SJSA1 (cell line): ENCODE measurements at places on chromosomes 3 and 15.

DNA sequence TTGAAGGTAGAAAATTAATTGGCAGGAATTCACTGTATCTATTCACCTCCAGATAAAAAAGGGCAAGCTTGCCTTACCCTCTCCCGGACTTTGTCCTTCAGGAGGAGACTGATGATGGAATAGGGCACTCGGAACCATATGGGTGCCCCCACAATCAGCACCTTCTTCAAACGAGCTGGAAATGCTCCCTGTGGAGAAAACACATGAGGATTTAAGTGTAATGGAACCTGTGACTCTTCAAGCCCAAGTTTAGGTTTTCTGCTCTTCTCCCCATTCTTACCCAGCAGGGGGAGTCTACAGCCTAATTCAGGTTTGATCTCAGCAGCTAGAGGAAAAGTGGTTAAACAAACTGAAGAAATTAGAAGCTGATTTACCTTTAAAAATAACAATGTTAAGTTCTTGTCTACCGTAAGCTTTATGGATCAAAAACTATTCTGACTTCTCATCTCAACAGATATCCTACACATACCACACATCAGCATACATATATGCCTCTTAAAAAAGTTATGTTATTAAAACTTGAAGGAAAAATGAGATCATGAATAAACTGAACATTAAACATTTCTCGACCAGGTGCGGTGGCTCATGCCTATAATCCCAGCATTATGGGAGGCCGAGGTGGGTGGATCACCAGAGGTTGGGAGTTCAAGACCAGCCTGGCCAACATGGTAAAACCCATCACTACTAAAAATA, 57.5 kb upstream of the SIN3A start:
- DNase-seq: no peak

DNA sequence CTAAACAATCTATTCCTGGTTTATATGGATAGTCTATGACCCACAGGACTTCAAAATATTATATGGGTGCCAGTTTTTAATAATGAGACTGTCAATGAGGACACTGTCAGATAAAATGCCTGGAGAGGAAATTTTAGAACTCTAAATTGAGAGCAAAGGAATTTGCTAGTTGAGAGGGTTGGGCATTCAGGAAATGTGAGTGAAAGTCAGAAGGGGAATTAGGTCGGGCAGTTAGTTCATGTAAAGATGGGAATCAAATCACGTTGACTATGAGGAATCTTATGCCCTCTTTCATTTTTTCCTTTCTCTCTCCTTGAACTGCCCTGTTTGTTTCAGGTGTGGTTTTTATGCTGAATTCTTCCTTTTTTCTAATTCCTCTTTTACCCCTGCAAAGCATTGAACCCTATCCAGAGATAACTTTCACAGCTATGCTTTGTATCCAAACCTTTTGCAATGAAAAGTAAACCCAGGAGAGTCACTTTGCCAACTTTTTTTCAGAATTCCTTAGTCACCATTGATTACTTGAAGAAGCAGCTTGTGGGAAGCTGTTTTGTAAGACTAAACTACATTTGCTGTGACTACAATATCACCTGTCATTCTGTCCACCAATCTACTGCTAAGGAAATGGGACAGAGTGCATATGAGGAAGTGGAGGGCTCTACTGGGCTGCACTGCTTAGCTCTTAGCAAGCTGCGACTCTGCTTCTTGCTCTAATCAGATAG, 27.8 kb downstream of the CHP1 start:
- DNase-seq: no peak

DNA sequence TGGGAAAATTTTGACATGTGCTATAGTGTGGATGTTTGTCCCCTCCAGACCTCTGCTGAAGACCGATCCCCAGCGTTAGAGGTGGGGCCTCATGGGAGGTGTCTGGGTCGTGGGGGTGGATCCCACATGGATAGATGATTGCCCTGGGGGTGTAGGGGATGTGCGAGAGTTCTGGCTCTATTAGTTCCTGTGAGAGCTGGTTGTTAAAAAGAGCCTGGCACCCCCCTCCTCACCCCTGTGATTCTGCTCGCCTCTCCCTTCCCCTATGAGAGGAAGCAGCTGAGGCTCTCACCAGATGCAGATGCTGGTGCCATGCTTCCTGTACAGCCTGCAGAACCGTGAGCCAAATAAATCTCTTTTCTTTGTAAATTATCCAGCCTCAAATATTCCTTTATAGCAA, 67.4 kb downstream of the ATP10A start:
- no peak for DNase-seq

DNA sequence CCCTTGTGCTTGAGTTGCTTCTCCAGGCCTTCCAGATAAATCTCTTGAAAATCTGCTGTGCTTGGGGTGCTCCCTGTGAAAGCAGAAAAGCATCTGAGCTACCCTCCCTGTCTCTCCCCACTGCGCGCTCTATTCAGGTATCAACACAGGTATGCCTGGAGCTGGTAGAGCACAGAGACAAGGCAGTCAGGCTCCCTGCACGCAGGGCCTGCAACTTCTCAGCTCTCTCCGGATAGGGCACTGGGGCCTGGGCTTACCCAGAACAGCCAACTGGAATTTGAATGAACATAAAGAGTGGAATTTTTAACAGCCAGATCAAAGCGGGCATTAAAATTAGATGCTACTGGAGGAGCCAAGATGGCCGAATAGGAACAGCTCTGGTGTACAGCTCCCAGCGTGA, 183.6 kb downstream of the XXYLT1 start:
- no peak for DNase-seq

- no peak for DNase-seq
Observed at GRCh38 chr15:62727501-62727900, 315.0 kb upstream of the TPM1 start.

- no peak for DNase-seq
Observed at GRCh38 chr15:43948691-43949325, 122.0 kb downstream of the WDR76 start.

- no peak for DNase-seq
Observed at GRCh38 chr15:33089878-33090757, 104.4 kb downstream of the FMN1 start.
